ENCODE measurements at places on chromosomes 13 and 19. TPM values are rescaled to one million over a fixed set of nuclear protein-coding genes. Genes with fewer than 3 reads are reported as not detected.

SCGB2B2 gene
- total RNA-seq = under 0.01 TPM

PLA2G4C gene
- 10.3 TPM for total RNA-seq

NALCN gene
- 5.2 TPM for total RNA-seq

ERICH4 gene
- not detected for total RNA-seq

SH2D3A gene
- total RNA-seq = 0.34 TPM

GPR12 gene
- total RNA-seq = not detected
